OCI-LY7 (cell line): ENCODE measurements at places on chromosomes 4 and X. TPM values are rescaled to one million over a fixed set of nuclear protein-coding genes. Genes with fewer than 3 reads are reported as not detected.

The NLGN4X gene
- 0.15 and 0.55 TPM in 2 replicates for total RNA-seq

- DNase-seq = no peak
These were observed 63.1 kb downstream of the USP38 start for GRCh38 chr4:143247866-143248265.

DNA sequence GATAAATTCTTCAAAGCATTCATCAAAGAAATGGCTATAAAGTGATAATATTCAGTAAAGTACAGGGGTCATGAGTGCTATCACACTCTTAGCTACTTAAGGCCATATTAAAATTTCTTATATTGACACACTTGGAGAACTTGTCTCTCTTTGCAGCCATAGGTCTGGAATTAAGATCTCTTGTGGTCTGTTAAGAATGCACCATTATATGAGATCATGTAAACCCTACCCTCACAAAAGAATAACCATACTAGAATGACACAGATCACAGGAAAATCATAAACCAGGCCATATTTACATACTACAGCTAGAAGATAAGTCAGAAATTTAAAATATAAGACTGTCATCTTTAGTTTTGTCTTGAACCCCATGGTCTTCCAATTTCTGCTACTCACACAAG is 434.3 kb downstream of the PDGFC start:
- DNase-seq = no peak

DNA sequence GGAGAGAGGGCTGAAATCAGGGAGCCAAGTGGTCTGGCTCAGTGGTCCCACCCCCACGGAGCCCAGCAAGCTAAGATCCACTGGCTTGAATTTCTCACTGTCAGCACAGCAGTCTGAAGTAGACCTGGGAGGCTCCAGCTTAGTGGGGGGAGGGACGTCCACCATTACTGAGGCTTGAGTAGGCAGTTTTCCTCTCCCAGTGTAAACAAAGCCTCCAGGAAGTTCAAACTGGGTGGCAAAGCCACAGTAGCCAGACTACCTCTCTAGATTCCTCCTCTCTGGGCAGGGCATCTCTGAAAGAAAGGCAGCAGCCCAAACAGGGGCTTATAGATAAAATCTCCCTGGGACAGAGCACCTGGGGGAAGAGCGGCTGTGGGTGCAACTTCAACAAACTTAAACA is 88.1 kb downstream of the NPFFR2 start:
- DNase-seq = no peak

- DNase-seq = no peak
These were observed 40.8 kb downstream of the LAMP2 start for GRCh38 chrX:120428309-120428708.

The SSX1 gene
- total RNA-seq = not detected in 2 replicates

DNA sequence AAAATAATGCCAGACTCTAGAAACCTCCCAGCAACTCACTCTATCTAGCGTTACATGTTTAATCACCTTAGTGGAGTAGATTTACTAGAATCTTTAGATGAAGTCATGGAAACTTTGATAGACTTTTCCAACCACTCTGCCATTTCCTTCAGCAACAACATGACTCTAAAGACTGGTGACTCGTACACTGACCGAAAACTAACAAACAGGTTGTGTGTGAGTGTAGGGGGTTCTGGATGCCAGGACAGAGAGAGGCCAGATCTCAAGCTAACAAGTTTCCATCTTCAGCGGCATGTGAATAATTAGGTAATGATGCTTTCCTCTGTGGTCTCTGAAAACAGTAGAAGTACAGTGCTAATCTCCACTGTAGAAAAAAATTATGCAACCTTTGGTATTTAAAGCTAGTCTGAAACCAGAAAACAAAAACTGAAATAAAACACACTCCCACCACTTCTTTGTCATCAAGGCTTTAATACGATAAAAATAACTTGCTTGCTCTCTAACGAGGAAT is 286.4 kb downstream of the PRDM5 start:
- DNase-seq = no peak

GRCh38 chrX:93538575-93538974 is 134.8 kb downstream of the NAP1L3 start:
- DNase-seq = no peak

The FRAS1 gene
- total RNA-seq = 0.30 and 0.33 TPM in 2 replicates

- DNase-seq = no peak
These were observed at the start of gene FHDC1 for GRCh38 chr4:152935631-152936445. Gene FHDC1 (plus strand): TSS chr4:152936323. CDS start chr4:152943058, 6,735 bp downstream.

DNA sequence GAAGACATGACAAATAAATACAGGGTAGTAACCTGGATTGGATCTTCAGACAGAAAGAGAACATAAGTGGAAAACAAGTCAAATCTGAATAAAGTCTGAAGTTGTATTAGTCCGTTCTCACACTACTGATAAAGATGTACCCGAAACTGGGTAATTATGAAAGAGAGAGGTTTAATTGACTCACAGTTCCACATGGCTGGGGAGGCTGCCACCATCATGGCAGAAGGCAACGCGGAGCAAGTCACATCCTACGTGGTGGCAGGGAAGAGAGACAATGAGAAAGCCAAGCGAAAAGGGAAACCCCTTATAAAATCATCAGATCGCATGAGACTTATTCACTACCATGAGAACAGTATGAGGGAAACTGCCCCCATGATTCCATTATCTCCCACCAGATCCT is 82.8 kb downstream of the USP46 start:
- DNase-seq = no peak

- no peak for DNase-seq
These were observed 821 bp downstream of the PLK4 start for GRCh38 chr4:127881563-127881864.

The ADH1C gene
- not detected in 2 replicates for total RNA-seq

DNA sequence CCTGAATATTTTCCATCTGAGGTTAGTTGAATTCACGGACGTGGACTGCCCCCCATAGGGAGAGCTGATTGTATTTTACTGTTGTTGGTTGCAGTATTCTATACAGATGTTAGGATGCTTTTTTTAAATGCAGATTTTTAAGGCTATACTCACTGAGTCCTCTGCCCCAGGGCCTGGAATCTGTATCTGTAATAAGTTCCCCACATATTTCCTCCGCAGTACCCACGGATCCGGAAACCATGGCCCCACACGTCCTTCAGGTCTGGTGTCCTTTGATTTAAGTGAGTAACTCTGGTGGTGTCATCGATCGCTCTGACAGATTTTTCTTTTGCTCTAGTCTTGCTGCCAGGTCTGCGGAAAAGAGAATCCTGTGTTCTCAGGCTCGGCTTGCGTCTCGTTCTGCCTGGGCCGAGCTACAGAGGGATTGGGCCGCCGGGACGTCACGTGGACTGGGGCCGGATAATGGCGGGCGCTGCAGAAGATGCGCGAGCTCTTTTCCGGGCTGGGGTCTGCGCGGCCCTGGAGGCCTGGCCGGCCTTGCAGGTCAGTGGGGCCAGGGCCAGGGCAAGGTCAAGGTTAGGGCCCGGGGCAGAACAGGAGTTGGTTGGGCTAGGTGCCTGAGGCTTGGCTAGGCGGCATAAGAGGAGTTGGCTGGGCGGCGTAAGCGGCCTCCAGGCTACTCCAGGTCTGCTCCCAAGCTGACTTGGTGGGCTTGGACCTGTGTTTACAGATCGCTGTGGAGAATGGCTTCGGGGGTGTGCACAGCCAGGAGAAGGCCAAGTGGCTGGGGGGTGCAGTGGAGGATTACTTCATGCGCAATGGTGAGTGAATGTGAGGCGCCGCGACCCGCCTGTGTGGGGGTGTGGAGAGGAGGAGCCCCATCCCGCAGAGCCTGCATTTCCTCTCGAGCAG is at the start of gene TSR2:
TSS of gene TSR2 (plus strand) at position 445 of the 912 bp plus-strand sequence. CDS start at position 463, 18 bp downstream.
- DNase-seq = peak; percentile 86

GRCh38 chr4:110417136-110417535 is 58.8 kb upstream of the ENPEP start:
- DNase-seq = no peak

The TMSB15C gene
- 9.0 and 10.6 TPM in 2 replicates for total RNA-seq

GRCh38 chr4:158540125-158540907 is 18.6 kb downstream of the RXFP1 start:
- DNase-seq = no peak

The CCDC158 gene
- not detected in 2 replicates for total RNA-seq

DNA sequence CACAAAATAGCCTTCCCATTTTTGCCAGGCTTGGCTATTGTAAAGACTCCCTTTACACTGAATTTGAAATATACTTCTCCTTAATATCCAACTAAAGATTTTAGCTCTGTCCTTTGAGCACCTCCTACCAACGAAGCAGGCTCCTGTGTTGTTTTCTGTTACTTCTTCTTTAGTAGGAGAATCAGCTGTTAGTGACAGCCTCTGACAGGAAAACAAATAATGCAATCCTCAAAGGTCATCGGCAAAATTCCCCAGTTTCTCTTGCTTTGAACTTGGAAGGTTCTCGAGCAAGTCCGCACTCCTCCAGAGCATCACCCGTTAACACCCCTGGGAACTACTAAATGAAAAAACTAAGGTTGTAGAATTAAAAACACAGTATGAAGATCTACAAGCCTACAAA is 66.9 kb downstream of the MANBA start:
- DNase-seq = no peak
